Activated naive CD8-positive, alpha-beta T cell treated with anti-CD3 and anti-CD28 coated beads, Interleukin-2, amount 10 ng/mL, durations not matched to agents 7 days and 5 days (primary cell): ENCODE measurements at places on chromosomes 16 and 17. TPM values are rescaled to one million over a fixed set of nuclear protein-coding genes. Genes with fewer than 3 reads are reported as not detected.

- no peak overlapping the region for H3K4me3 ChIP-seq
- H3K36me3 ChIP-seq, result peaks cover 19% of the 10 kb centered on the region
- peaks cover 8% of the 10 kb centered on the region for H3K4me1 ChIP-seq
- no peaks in the 10 kb centered on the region for H3K27me3 ChIP-seq
- no peak overlapping the region for H3K27ac ChIP-seq
Measured at GRCh38 chr17:8875436-8875835, 8.0 kb upstream of the PIK3R6 start.

GRCh38 chr17:67105213-67105612 is 60.9 kb downstream of the CACNG1 start:
- no peak overlapping the region for H3K4me3 ChIP-seq
- peaks cover 53% of the 10 kb centered on the region for H3K36me3 ChIP-seq
- H3K4me1 ChIP-seq, result peaks cover 3% of the 10 kb centered on the region
- no peaks in the 10 kb centered on the region for H3K27me3 ChIP-seq

The AMZ2 gene
- total RNA-seq, result 84.5 TPM

GRCh38 chr16:13435415-13435814 is 484.5 kb upstream of the ERCC4 start:
- no peaks in the 10 kb centered on the region for H3K27me3 ChIP-seq
- no peaks in the 10 kb centered on the region for H3K36me3 ChIP-seq
- no peak overlapping the region for H3K4me3 ChIP-seq
- H3K4me1 ChIP-seq, result no peaks in the 10 kb centered on the region
- DNase-seq, result no peak
- no peak overlapping the region for H3K27ac ChIP-seq

DNA sequence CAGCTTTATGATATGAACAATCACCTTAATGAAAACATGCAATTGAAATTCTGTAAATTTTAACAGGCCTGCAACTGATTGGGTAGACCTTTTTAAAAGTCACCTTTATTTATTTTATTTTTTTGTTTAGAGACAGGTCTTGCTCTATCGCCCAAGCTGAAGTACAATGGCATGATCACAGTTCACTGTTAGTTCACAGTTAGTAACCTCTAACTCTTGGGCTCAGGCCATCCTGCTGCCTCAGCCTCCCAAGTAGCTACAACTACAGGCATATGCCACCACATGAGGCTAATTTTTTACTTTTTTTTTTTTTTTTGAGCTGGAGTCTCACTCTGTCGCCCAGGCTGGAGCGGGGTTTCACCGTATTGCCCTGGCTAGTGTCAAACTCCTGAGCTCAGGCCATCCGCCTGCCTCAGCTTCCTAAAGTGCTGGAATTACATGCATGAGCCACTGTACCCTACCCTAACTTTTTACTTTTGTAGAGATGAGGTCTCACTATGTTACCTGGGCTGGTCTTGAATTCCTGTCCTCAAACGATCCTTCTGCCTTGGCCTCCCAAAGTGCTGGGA is 28.0 kb downstream of the AP1G1 start:
- H3K4me1 ChIP-seq, result peaks cover 10% of the 10 kb centered on the region
- peaks cover 17% of the 10 kb centered on the region for H3K36me3 ChIP-seq
- no peak for DNase-seq
- no peaks in the 10 kb centered on the region for H3K27me3 ChIP-seq
- no peak overlapping the region for H3K4me3 ChIP-seq

The LGALS9 gene
- 159 TPM for total RNA-seq

The IRF8 gene
- 30.8 TPM for total RNA-seq

The TTLL6 gene
- total RNA-seq, result not detected

The FLYWCH2 gene
- 21.0 TPM for total RNA-seq

GRCh38 chr17:49592263-49592662 is 16.6 kb downstream of the NXPH3 start:
- peaks cover 1% of the 10 kb centered on the region for H3K4me1 ChIP-seq
- H3K27me3 ChIP-seq, result no peaks in the 10 kb centered on the region
- H3K4me3 ChIP-seq, result no peak overlapping the region
- no peak for DNase-seq
- H3K36me3 ChIP-seq, result peaks cover 5% of the 10 kb centered on the region

The ADGRG3 gene
- not detected for total RNA-seq

The CPHXL2 gene
- total RNA-seq, result not detected

DNA sequence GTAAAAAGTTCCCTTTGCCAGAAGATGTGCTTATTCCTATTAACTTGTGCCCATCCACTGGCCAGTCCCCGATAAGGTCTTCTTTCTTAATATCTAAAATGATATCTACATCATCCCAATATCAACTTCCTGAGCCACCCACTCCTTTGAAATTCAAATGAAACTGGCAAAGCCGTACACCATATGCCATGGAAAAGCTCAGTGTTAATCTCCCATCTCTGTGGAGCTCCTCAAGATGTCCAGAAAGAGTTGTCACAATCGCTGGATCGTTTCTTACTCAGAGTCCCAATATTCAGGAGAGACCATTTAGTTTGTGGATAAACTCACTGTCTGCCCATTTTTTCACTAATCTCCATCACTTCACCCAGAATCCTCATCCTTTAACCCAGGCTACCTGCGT is 420.7 kb downstream of the NPIPA8 start:
- no peaks in the 10 kb centered on the region for H3K4me1 ChIP-seq
- H3K4me3 ChIP-seq, result no peak overlapping the region
- no peak for DNase-seq
- no peak overlapping the region for H3K27ac ChIP-seq
- H3K27me3 ChIP-seq, result peaks cover 3% of the 10 kb centered on the region

DNA sequence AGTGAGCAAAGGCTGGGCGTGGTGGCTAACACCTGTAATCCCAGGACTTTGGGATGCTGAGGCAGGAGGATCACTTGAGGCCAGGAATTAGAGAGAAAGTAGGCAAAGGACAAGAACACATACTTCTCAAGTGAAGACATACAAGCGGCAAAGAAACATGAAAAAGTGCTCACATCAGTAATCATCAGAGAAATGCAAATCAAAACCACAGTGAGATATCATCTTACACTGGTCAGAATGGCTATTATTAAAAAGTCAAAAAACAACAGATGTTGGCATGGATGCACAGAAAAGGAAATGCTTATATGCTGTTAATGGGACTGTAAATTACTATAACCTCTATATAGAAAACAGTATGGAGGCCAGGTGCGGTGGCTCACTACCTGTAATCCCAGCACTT is 12.2 kb upstream of the SLX4 start:
- no peak overlapping the region for H3K4me3 ChIP-seq
- H3K27me3 ChIP-seq, result no peaks in the 10 kb centered on the region
- H3K27ac ChIP-seq, result no peak overlapping the region
- peaks cover 31% of the 10 kb centered on the region for H3K4me1 ChIP-seq

DNA sequence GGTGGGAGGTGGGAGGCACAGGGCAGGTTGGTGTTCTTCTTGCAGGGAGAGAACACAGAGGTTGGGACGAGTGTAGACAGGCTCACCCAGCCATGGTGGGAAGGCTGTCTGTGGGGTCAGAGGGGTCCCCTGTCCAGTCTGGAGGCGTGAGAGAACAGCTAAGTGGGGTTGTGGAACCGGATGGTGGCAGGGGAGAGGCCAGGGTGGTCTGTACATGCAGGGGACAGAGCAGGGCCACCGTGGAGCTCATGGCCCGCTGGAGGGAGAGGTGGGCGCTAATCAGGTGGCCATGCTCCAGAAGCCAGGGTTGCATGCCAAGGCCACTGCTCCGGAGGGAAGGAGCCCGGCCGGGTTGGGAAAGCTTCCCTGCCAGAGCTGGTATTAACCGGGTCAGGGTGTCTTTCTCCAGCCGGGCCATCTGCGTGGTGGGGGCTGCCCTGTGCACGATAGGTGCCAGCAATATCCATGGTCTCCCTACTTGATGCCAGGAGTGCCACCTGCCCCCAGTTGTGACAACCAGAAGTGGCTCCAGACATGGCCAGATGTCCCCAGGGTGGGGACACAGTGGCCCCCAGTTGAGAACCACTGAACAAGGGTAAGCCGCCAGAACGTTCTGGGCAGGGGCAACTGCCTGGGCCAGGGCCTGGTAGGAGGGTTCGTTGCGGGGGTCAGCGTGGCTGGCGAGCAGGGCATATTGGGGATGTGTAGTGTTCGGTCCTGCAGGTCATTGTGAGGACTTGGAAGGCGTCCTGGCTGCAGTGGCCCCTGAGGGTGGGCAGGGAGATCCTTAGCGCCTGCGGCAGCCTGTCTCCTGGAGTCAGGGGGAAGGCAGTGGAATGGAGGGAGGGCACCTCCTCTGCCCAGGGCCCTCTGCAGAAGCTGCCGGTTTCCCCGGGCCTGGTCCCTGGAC is 5.1 kb downstream of the SNN start:
- H3K27me3 ChIP-seq, result no peaks in the 10 kb centered on the region
- H3K4me3 ChIP-seq, result peak overlapping the region; percentile 76
- H3K27ac ChIP-seq, result peak overlapping the region; percentile 93
- H3K36me3 ChIP-seq, result peaks cover 12% of the 10 kb centered on the region
- no peak for DNase-seq
- H3K4me1 ChIP-seq, result peaks cover 60% of the 10 kb centered on the region

The ACLY gene
- 142 TPM for total RNA-seq

DNA sequence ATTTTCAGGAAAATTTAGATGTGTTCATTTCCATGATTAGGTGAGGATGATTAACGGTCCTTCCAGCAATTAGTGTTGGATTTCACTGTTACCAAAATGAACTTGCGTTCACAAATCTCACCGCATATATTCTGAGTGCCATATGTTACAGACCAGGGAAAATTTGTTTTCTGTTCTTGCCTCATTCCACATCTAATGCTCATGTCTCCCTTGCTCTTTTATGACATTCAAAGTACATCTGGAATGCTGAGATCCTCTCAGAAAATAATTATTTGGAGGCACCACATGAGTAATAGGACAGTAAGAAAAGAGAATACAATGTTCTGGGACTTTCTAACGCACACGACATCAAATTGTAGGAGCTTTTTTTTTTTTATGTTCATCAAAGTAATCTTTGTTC is 406.5 kb downstream of the SHISA9 start:
- H3K27ac ChIP-seq, result no peak overlapping the region
- H3K27me3 ChIP-seq, result no peaks in the 10 kb centered on the region
- H3K4me1 ChIP-seq, result no peaks in the 10 kb centered on the region
- DNase-seq, result no peak

The LRRC37A gene
- 7.7 TPM for total RNA-seq

GRCh38 chr16:8892101-8892575 is 10.0 kb downstream of the LITAFD start:
- H3K27me3 ChIP-seq, result no peaks in the 10 kb centered on the region
- no peak overlapping the region for H3K27ac ChIP-seq
- H3K4me3 ChIP-seq, result no peak overlapping the region
- H3K36me3 ChIP-seq, result peaks cover 25% of the 10 kb centered on the region
- H3K4me1 ChIP-seq, result no peaks in the 10 kb centered on the region
- peak; percentile 13 for DNase-seq

- H3K4me3 ChIP-seq, result no peak overlapping the region
- no peaks in the 10 kb centered on the region for H3K27me3 ChIP-seq
- DNase-seq, result no peak
- peaks cover 12% of the 10 kb centered on the region for H3K4me1 ChIP-seq
Measured at GRCh38 chr17:45436625-45437464, 4.2 kb upstream of the ARHGAP27 start.

The CDT1 gene
- 135 TPM for total RNA-seq

DNA sequence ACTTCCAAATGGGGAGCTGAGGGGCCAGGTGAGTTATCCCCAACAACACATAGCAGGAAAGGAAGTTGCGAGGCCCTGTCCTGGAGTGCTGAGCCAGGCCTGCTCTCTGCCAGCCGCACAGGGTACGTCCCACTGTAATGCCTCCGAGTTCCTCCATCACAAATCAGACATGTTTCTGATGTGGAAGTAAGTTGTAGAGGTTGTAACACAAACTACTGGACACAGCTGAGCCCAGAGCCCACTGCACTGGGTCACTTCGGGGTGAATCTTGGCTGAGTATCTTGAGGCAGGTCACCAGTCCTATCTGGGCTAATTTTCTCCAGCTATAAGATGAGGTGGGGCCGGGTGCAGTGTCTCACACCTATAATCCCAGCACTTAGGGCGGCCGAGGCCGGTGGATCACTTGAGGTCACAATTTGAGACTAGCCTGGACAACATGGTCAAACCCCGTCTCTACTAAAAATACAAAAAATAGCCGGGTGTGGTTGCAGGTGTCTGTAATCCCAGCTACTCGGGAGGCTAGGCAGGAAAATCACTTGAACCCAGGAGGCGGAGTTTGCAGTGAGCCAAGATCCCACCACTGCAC is 100.8 kb upstream of the CDH5 start:
- H3K27me3 ChIP-seq, result peaks cover 25% of the 10 kb centered on the region
- peaks cover 4% of the 10 kb centered on the region for H3K4me1 ChIP-seq
- no peaks in the 10 kb centered on the region for H3K36me3 ChIP-seq
- H3K4me3 ChIP-seq, result no peak overlapping the region
- no peak for DNase-seq

DNA sequence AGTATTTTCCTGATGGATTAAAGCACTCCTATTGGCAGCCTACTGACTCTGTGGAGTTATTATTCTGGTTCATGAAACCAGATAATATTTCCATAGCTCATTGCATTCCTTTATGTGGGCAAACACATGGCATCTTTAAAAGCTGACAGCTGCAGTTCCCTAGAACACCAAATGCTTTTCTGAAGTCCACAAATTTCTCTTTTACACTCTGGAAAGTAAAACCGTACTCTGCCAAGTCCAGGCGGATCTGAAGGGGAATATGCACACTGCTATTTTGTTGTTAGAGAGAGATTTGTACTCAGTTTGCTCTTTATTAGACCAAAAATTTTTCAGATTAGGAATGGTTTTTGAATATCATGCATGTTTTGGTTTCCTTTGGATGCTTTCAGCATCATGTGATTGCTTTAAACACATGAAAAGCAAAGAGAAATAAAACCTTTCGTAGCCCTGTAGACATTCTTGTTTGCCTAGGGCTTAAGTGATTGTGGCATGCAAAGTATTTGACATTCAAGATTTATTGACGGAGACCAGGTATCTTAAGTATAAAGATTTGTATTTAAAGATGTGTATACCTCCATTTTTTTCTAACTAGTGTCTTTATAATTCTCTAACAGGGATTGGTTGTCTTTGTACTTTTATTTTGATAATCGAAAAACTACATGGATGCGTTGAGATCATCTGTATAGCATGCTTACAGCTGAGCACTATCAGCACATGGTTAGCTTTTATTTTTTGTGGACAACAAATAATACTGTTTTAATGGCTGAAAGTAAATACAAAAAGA is 19.5 kb downstream of the SEC14L1 start:
- no peak overlapping the region for H3K27ac ChIP-seq
- H3K4me3 ChIP-seq, result no peak overlapping the region
- H3K27me3 ChIP-seq, result no peaks in the 10 kb centered on the region
- peaks cover 44% of the 10 kb centered on the region for H3K36me3 ChIP-seq
- DNase-seq, result no peak
- peaks cover 44% of the 10 kb centered on the region for H3K4me1 ChIP-seq

- H3K27ac ChIP-seq, result no peak overlapping the region
- no peaks in the 10 kb centered on the region for H3K36me3 ChIP-seq
- H3K4me1 ChIP-seq, result no peaks in the 10 kb centered on the region
- no peak for DNase-seq
- H3K4me3 ChIP-seq, result no peak overlapping the region
Measured at GRCh38 chr17:61669522-61669921, 78.5 kb upstream of the NACA2 start.

The MYCBPAP gene
- total RNA-seq, result 4.0 TPM

- no peaks in the 10 kb centered on the region for H3K36me3 ChIP-seq
- H3K27me3 ChIP-seq, result peaks cover 2% of the 10 kb centered on the region
- H3K4me3 ChIP-seq, result no peak overlapping the region
- no peaks in the 10 kb centered on the region for H3K4me1 ChIP-seq
Measured at GRCh38 chr17:54680410-54680809, 220.2 kb upstream of the TOM1L1 start.
